ENCODE measurements at places on chromosomes 13 and 19. TPM values are rescaled to one million over a fixed set of nuclear protein-coding genes. Genes with fewer than 3 reads are reported as not detected.

DNA sequence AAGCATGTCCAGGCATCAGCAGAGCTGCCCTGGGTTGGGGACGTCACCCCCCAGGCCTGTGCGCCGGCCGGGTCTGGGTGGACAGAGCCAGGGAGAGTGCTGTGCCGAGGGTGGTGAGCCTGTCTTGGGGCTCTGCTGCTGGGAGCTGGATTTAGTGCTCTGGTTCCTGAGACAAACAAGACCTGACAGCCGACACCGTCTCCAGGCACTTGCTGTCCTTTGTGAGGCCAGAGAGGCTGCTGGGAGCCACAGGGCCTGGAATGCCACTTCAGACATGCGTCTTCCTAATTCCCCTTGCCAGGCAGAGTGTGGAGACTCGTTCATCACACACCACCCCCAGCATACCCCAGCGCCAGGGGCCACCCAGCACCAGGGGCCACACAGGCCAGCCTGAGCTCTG lies 165.8 kb downstream of the KDM4B start:
- no peak for DNase-seq

DNA sequence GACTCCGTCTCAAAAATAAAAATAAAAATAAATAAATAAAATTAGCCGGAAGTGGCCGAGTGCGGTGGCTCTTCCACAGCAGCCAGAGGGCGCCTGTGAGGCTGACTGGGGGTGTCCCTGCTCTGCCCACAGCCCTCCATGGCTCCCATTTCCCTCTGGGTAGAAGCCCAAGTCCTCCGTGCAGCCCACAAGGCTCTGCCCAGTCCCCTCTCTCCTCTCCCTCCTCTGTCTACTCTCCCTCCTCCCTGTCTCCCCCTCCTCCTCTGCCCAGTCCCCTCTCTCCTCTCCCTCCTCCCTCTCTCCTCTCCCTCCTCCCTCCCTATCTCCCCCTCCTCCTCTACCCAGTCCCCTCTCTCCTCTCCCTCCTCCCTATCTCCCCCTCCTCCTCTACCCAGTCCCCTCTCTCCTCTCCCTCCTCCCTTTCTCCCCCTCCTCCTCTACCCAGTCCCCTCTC lies 20.4 kb downstream of the MISP start:
- no peak for DNase-seq

- DNase-seq = no peak
Measured at GRCh38 chr13:108212886-108213285, 2.5 kb downstream of the LIG4 start.

DNA sequence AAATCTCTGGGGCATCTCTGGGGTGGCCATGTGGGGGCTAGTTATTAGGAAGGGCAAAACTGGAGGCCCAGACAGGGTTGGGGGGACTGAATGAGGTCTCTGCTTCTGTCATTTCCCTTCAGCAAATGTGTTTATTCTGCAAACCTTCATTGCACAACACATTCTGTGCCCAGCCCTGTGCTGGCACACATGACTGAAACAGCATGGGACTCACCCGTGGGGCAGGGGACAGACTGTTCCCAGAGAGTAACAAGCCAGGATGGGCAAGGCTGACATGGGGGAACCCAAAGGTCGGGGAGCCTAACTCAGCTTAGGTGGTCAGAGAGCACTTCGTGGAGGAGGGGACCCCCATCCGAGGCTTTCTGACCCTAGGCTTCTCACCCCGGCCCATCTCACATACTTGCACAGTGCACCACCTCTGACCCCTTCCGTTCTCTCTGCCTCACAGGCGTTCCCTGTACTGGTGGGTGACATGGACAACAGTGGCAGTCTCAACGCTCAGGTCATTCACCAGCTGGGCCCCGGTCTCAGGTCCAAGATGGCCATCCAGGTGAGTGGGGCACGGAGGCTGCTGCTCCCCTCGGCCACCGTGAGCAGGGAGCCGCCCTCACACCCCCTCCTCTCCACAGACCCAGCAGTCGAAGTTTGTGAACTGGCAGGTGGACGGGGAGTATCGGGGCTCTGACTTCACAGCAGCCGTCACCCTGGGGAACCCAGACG lies 2.4 kb downstream of the TOMM40 start:
- no peak for DNase-seq

- DNase-seq = no peak
Measured at GRCh38 chr19:21705393-21705792, 62.0 kb downstream of the ZNF100 start.

GRCh38 chr13:30675717-30676116 lies 58.0 kb downstream of the USPL1 start:
- DNase-seq = no peak

DNA sequence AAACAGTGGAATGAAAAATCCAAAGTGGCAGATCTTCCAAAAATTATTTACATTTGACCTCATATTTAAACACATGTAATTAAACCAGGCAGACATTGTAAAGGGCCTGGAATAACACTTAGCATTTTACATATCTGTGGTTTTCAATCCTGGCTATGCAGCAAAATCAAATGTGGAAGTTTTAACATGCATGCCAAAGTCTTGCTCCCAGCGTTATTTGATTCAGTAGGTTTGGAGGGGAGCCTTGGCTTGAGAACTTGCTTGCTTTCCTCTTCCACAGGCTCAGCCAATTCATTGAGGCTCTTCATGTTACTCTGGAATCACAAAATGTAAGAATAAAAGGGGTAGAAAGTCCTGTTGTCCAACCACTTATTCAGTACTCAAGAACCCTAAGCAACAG lies 42.5 kb upstream of the INTS6 start:
- DNase-seq = no peak

GRCh38 chr13:48979892-48980291 lies 4.2 kb downstream of the FNDC3A start:
- DNase-seq = no peak

DNA sequence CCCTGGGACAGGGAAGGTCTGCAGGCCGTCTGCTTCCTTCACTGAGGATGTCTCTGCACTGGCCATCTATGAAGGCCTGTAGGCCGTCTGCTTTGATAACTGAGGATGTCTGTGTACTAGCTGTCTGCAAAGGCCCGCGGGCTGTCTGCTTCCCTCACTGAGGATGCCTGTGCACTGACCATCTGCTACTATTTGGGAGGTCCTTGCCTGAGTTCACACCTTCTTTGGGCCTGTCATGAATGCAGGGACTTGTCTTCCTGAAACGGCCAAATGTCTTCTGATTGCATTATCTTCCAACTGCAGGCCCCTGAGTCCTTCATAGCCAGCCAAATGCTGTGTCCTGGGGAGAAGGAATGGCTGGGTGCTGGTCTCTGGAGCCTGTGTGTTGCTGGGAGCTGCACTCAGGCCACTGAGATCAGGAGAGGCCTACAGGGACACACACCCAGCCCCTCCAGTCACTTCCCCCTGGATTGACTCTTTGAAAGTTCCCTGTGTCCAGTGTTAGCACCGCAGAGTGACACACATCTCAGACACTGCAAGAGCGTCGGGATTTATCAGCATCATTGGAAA lies 72.9 kb downstream of the TEX29 start:
- DNase-seq = no peak

- DNase-seq = no peak
Measured at GRCh38 chr13:53494406-53494805, 465.8 kb downstream of the OLFM4 start.

- DNase-seq = no peak
Measured at GRCh38 chr13:73194310-73194709, 135.5 kb downstream of the KLF5 start.

DNA sequence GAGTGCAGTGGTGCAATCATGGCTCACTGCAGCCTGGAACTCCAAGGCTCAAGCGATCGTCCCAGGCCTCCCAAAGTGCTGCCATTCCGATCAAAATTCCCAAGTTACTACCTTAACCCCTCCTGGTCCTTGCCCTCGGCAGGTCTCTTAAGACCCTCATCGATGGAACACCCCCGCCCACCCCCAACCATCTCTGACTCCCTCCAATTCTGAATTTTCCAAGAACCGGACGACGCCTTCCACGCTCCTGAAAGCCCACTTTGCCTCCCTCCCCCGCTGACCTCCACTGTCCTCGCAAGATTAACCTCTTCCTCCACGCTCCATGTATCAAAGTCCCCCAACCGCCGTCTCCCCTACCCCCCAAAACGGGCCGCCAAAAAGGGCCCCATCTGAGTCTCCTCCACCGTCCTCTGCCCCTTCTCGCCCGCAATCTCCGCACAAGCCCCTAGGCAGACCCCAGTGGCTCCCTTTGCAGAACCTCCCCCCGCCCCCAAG lies 539 bp downstream of the DAPK3 start:
- no peak for DNase-seq

- no peak for DNase-seq
Measured at GRCh38 chr13:83470133-83470797, 412.0 kb downstream of the SLITRK1 start.

DNA sequence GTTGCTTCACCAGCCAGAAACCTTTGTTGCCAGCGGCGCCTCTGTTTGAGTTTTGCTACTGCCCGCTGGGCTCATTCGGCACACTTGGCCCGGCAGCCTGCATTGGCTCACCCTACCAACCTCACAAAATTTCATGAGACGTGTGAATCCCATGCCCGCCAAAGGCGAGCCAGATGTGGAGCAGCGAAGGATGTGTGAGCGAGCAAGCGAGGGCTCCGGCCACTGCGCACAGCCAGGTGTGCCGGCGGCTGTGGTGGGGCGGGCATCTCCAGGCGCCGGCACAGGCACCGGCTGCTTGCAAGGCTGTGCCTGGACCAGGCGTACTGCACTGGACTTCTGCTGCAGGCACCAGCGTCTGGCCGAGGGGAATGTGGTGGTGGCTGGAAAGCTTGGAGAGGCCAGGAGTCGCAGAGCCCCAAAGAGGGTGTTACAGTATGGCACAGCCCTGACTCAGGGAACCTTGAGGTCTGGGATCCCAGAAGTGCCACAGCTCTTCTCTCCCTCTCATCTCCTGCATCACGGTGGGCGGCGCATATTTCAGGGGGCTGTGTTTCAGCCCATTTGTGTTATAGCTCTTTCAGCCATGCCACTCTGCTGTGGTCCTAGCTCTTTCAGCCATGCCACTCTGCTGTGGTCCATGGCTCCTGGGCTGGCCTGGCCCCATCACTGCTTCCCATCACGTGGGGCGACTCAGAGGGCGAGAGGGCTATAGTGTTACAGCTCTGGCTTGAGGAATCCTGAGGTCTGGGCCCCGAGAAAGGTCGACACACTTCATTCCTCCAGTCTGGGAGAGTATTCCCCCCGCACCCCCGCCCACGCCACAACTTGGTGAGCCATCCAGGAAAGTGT lies 592.0 kb upstream of the SLITRK5 start:
- DNase-seq = no peak

- peak; percentile 92 for DNase-seq
Measured at GRCh38 chr19:55301459-55302317, 17.9 kb downstream of the BRSK1 start.

DNA sequence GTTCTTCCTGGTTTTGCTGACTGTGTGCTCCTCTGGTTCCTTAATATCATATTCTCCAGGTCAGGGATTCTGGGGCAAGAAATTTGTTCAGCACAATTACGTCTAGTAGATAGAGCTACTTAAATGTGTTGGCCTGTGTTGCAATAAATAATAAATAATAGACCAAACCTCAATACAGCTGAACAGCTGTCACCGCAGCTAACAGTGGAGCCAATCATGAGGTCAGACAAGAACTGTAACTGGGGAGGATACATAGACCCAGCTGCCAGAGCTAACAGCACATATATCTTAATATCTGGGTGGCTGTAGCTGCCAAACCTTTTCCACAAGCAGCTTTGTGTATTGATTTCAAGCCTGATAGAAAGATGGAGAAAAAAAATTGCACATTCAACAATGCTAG lies 1596.3 kb upstream of the PCDH20 start:
- DNase-seq = no peak

DNA sequence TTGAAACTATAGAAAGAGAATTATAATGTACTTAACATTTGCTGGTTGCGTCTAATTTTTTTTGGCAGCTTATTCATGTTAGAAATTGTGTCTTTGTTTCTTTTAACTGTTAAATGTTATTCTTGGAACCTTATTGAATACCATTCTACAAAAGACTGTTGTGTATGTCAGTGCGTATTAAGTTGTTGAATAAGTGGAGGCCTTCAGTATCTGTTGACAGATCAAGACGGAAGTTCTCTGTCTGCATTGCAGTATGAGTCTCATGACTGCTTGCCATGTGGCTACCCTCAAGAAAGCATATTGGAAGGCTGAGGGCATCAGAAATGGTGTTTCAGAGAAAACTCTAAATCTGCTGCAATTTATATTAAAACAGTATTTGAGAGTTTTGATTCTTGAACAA lies 8.5 kb downstream of the UBA2 start:
- DNase-seq = no peak

DNA sequence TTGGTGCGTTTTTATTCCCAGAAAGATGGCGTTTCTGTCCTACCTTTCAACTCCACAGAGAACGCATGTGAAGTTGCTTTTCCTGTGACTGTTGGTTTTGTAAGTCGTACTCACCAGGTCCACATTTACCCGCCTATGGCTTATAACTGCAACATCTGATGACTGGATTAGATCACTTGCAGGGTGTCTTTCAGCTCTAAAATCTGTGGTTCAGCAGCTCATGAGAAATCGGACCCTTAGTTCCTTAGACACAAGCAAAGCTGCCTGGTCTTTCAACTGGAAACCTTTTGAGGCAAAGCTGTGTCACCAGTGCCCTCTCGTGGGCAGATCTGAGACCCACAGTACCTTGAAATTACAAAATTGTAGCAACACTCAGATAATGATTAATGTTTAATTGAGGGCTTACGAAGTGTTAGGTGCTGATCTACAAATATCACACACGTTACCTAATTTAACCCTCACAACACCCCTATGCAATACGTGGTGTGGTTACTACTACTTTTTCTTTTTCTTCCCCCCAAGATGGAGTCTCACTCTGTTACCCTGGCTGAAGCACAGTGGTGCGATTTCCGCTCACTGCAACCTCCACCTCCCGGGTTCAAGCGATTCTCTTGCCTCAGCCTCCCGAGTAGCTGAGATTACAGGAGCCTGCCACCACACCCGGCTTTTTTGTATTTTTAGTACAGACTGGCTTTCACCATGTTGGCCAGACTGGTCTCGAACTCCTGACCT lies 65.4 kb downstream of the RUBCNL start:
- peak; percentile 65 for DNase-seq

DNA sequence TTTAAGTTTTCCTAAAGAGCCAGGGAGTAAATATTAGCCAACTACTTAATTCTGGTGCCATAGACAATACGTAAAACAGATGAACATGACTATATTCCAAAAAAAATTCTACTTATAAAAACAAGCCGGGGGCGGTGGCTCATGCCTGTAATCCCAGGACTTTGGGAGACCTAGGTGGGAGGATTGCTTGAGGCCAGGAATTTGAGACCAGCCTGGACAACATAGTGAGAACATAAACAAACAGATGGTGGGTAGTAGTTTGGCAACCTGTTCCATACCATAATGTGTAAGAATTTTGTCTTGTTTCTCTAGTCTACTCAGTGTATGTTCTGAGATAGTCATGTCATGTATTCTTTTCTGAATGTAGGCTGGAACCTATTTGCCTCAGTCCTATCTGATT lies 25.4 kb downstream of the ITM2B start:
- no peak for DNase-seq

DNA sequence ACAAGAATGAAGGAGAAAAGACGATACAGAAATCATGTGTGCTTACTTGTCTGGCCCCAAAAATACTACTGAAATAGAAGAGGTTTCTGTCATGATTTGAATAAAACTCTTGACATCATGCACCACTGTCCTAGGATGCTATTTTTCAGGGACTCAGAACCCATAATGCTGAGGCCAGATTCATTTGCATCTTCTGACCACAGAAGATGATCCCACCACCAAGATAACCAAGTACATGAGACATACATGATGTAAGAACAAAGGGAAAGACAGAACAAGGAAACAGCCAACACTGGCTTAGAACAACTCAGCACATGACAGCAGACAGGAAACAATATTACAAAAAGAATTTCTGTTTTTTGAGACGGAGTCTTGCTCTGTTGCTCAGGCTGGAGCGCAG lies 2.5 kb downstream of the ZNF552 start:
- no peak for DNase-seq

Gene RGCC
- total RNA-seq = 40.8 TPM

Gene SIGLECL1
- not detected for total RNA-seq

Gene RFPL4AL1
- not detected for total RNA-seq

Gene ITM2B
- total RNA-seq = 537 TPM

Data from left cardiac atrium (tissue), 4 donors.